Upper lobe of left lung (tissue), 6 donors: ENCODE measurements at places on chromosomes 2 and 18. TPM values are rescaled to one million over a fixed set of nuclear protein-coding genes. Genes with fewer than 3 reads are reported as not detected.

IL36RN gene
- not detected for total RNA-seq

EGR4 gene
- total RNA-seq: 0.10 TPM

PLB1 gene
- total RNA-seq: 9.1 TPM

OR6B2 gene
- not detected for total RNA-seq

MZT2B gene
- 78.7 TPM for total RNA-seq

TMEM178A gene
- 1.7 TPM for total RNA-seq

ARL5A gene
- 76.8 TPM for total RNA-seq

PKDCC gene
- total RNA-seq: 85.9 TPM

HOXD3 gene
- total RNA-seq: 0.49 TPM

GALNT5 gene
- total RNA-seq: 23.0 TPM

GRCh38 chr2:68362069-68362468, 3.0 kb upstream of the PLEK start:
- no peak overlapping the region for H3K4me3 ChIP-seq
- no peaks in the 10 kb centered on the region for H3K4me1 ChIP-seq
- peak; percentile 82 for DNase-seq
- no peaks in the 10 kb centered on the region for H3K27me3 ChIP-seq
- H3K27ac ChIP-seq: no peak overlapping the region

DNA sequence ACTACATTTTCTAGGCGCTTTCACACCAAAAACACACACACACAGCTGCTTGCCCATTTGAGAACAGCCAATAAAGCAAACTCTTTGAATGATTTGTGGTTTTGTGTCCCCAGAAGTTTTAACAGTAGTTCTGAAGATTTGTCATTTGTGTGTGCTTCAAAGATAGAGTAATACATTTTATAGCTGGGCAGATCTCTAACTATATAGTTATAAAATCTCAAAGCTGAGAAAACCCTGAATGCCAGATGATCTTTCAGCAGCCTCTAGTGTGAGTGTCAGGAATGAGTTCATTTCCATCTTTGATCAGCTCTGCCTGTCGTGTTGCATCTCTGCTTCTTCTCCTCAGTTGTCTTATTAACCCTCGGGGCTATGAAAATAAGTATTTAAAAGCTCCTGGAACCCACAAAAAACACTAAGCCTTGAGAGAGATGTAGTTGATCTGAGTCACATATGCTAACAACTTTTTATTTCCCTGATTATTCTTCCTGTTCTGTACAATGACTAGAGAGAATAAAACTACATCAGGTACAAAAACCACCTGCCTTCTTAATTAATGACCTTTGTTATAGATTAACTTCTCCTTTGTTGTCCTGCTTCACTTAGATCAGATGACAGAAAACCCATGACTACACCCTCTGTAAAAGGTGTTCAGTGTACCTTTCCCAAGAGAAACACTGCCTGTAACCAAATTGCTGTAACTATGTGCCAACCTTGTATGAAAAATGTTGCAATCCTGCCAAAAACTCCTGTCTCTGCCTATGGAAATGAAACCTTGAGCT, 30.0 kb upstream of the SLC3A1 start:
- no peak for DNase-seq
- H3K4me3 ChIP-seq: no peak overlapping the region
- H3K4me1 ChIP-seq: peaks cover 8% of the 10 kb centered on the region
- H3K27me3 ChIP-seq: no peaks in the 10 kb centered on the region
- no peaks in the 10 kb centered on the region for H3K36me3 ChIP-seq

- H3K27ac ChIP-seq: no peak overlapping the region
- H3K4me3 ChIP-seq: no peak overlapping the region
- peaks cover 15% of the 10 kb centered on the region for H3K4me1 ChIP-seq
- no peaks in the 10 kb centered on the region for H3K27me3 ChIP-seq
Measured at GRCh38 chr18:76374330-76375281, 120.4 kb downstream of the ZNF516 start.

DNA sequence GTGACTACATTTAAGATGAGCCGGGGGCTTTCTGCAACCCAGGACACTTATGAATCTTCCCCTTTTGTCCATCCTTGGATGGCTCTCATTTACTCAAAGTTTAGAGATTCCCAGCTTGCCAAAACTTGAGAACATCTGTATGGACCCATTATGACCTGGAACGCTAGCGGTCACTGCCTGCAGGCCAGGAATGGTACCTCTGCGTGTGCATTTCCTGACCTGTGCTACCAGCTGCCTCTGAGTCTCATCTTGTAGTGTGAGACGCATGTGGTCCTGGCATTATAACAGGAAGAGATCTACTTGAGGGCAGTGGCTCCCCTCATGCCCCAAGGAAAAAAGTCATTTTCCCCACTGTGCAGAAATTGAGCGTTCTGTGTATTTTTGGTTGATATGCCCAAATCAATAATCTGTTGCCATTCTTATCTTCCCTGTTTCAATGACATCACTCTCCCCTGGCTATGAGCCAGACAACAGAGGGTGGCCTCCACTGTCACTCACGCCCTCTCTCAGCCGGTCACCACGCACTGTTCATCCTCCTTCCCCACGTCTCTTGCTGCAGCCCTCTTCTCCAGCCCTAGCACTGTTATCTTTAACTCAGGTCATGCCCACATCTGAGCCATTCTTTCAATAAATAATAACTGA, 28.5 kb upstream of the NPAS2 start:
- no peaks in the 10 kb centered on the region for H3K27me3 ChIP-seq
- peaks cover 4% of the 10 kb centered on the region for H3K4me1 ChIP-seq
- H3K36me3 ChIP-seq: no peaks in the 10 kb centered on the region

- H3K27ac ChIP-seq: no peak overlapping the region
- H3K4me3 ChIP-seq: no peak overlapping the region
- H3K36me3 ChIP-seq: no peaks in the 10 kb centered on the region
- no peaks in the 10 kb centered on the region for H3K27me3 ChIP-seq
- H3K4me1 ChIP-seq: peaks cover 79% of the 10 kb centered on the region
Measured at GRCh38 chr2:63055226-63056106, 4.8 kb downstream of the OTX1 start.

GRCh38 chr2:195612611-195613495, 44.2 kb upstream of the SLC39A10 start:
- H3K27ac ChIP-seq: peak overlapping the region; percentile 41
- H3K27me3 ChIP-seq: no peaks in the 10 kb centered on the region
- no peaks in the 10 kb centered on the region for H3K36me3 ChIP-seq
- peak; percentile 48 for DNase-seq
- peaks cover 19% of the 10 kb centered on the region for H3K4me1 ChIP-seq

DNA sequence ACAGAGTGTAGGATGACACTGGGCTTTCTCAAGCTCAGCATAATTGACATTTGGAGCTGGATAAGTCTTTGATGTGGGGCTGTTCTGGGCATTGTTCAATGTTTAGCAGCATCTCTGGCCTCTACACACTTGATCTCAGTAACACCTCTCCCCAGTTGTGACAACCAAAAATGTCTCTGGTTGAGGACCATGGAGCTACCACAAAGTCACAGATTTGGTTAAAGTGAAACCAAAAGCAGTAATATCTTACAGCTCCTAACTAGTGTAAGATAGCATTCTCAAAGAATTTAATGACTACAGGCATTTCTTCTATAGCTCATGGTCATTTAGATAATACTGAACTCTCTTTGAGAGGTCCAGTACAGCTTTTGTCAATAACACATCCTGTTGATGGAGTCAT, 23.4 kb upstream of the PAX3 start:
- no peak for DNase-seq
- peaks cover 29% of the 10 kb centered on the region for H3K4me1 ChIP-seq
- H3K36me3 ChIP-seq: no peaks in the 10 kb centered on the region
- H3K27ac ChIP-seq: no peak overlapping the region

GRCh38 chr2:235567842-235568241, 74.0 kb downstream of the AGAP1 start:
- no peak overlapping the region for H3K27ac ChIP-seq
- H3K4me3 ChIP-seq: no peak overlapping the region
- no peaks in the 10 kb centered on the region for H3K36me3 ChIP-seq
- H3K4me1 ChIP-seq: peaks cover 4% of the 10 kb centered on the region
- DNase-seq: no peak

DNA sequence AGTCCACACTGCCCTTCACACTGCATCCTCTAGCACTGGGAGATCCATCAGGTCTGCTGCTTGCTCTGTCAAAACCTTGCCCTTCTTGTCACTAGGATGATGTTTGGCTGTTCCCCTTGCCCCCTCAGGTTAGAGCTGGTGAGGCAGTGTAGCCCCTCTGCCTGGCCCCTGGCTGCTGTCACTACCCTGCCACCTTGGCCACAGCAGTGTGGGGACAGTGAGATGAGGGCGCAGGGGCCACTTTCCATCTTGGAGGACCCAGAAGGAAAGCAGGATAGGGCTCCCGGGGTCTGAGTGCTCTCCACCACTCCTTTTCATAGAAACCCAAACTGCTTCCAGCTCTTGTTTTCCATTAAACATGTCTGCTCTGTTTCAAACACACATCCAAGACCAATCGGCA, 19.9 kb downstream of the THSD7B start:
- no peak overlapping the region for H3K4me3 ChIP-seq
- no peak overlapping the region for H3K27ac ChIP-seq

GRCh38 chr2:237873421-237873831, 14.0 kb downstream of the RAMP1 start:
- H3K27me3 ChIP-seq: no peaks in the 10 kb centered on the region
- H3K4me3 ChIP-seq: no peak overlapping the region
- DNase-seq: no peak
- no peaks in the 10 kb centered on the region for H3K36me3 ChIP-seq
- H3K4me1 ChIP-seq: no peaks in the 10 kb centered on the region

- no peaks in the 10 kb centered on the region for H3K4me1 ChIP-seq
- no peaks in the 10 kb centered on the region for H3K27me3 ChIP-seq
- no peak overlapping the region for H3K27ac ChIP-seq
Measured at GRCh38 chr2:88184762-88185161, 14.6 kb downstream of the THNSL2 start.

DNA sequence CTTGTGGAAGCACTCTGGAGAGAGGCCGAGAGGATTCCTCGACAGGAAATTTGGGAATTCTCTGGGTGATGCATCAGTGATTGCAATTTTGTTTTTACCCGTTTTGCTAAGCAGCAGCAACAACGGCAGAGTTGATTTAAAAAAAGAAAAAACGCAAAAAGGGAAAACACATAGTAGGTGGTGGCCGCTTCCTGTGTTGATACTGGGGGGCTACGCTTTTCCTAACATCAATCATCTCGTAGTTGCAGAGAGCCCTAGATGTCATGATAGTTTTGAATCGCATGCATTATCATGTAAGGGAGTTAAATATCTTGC, 271 bp upstream of the RBM43 start:
- H3K36me3 ChIP-seq: no peaks in the 10 kb centered on the region
- no peaks in the 10 kb centered on the region for H3K27me3 ChIP-seq
- H3K4me1 ChIP-seq: peaks cover 17% of the 10 kb centered on the region
- peak overlapping the region; percentile 95 for H3K4me3 ChIP-seq

- H3K27ac ChIP-seq: no peak overlapping the region
- H3K27me3 ChIP-seq: no peaks in the 10 kb centered on the region
- no peak for DNase-seq
- H3K36me3 ChIP-seq: no peaks in the 10 kb centered on the region
Measured at GRCh38 chr2:168749297-168749696, 53.1 kb upstream of the NOSTRIN start.

GRCh38 chr2:107932979-107933378, 53.3 kb upstream of the SLC5A7 start:
- no peak overlapping the region for H3K4me3 ChIP-seq
- no peaks in the 10 kb centered on the region for H3K36me3 ChIP-seq
- no peak overlapping the region for H3K27ac ChIP-seq
- H3K4me1 ChIP-seq: no peaks in the 10 kb centered on the region

DNA sequence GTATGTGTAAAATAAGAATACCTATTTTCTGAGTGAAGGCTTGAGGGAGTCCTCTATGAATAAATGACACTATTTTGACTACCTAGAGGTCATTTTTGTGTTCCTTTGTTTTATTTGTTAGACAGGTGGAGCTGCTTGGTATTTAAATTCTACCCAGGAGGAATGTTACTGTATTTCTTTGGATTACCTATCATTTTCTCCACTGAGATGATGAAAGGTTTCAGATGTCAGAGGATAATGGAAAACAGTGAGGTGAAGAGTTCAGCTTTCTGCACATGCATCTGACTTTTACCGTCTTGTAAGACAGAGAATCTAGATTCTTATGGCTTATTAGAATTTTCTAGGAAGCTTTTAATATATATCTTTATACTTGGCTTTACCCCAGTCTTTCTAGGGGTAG, 689.8 kb upstream of the NXPH2 start:
- no peak overlapping the region for H3K27ac ChIP-seq
- no peaks in the 10 kb centered on the region for H3K4me1 ChIP-seq
- H3K27me3 ChIP-seq: no peaks in the 10 kb centered on the region
- H3K36me3 ChIP-seq: no peaks in the 10 kb centered on the region
- DNase-seq: no peak

DNA sequence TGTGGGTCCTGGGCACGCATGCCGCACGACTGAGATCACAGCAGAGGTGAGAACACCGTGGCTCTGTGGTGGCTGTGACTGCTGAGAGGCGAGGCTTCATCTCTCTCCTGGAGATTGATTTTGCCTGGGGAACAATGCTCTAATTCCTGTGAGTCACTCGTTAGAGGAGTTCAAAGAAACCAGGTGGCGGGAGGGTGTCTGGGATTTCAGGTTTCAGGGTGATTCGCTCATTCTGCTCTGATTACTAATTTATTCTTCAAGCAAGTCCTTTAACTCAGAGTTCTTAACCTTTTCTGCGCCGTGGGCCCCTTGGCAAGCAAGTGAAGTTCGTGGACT, 56.3 kb downstream of the GLI2 start:
- no peak for DNase-seq
- H3K36me3 ChIP-seq: no peaks in the 10 kb centered on the region
- H3K4me1 ChIP-seq: no peaks in the 10 kb centered on the region
- H3K27me3 ChIP-seq: no peaks in the 10 kb centered on the region

DNA sequence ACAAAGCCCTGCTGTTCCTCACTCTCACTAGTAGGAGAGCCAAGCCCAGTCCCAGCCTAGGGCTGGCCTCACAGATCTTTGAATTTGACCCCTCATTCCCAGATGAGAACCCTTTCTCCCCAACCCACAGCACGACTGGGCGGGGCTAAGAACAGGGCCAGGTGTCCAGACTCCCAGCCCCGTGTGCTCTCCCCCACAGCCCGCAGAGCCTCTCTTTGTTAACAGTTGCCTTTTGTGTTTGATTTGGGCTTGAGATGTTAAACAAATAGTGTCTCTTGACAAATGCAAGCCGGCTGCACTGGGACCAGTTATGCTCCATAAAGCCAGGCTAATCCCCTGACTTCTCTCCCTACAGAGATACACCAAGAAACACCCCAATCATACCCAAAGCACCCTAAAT, 4.7 kb upstream of the KCNK3 start:
- peaks cover 1% of the 10 kb centered on the region for H3K27me3 ChIP-seq
- H3K4me1 ChIP-seq: peaks cover 2% of the 10 kb centered on the region
- no peak for DNase-seq
